Islet precursor cell (in vitro differentiated cells): ENCODE measurements at places on chromosomes 5 and 9.
A peak's percentile ranks its signal among the peaks of the same experiment; 100 is the strongest.

- DNase-seq: no peak
Measured at GRCh38 chr5:43514471-43514815, 505 bp downstream of the C5orf34 start.

- DNase-seq: peak; percentile 60
Measured at GRCh38 chr5:176446884-176447590, 1.1 kb upstream of the FAF2 start.

DNA sequence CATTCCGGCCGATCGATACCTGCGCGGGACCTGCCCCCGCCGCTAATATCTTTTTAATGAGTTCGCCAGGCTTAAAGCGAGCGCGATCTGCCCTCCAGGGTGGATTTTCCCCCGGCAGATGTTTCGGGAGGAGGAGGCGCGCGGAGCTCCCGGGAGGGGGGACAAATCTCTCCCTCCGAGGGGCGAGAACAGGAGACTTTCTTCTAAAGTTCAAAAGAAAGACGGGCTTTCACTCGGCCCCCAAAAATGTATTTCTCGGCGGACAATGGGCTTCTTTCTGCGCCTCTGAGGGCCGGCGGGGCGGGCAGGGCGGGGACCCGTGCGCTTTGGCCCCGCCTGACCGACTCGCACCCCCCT, 4.1 kb upstream of the PRDM12 start:
- DNase-seq: no peak

- no peak for DNase-seq
Measured at GRCh38 chr5:175813943-175814630, 57.3 kb upstream of the CPLX2 start.

- no peak for DNase-seq
Measured at GRCh38 chr9:137373611-137373980, 49.4 kb downstream of the EXD3 start.

DNA sequence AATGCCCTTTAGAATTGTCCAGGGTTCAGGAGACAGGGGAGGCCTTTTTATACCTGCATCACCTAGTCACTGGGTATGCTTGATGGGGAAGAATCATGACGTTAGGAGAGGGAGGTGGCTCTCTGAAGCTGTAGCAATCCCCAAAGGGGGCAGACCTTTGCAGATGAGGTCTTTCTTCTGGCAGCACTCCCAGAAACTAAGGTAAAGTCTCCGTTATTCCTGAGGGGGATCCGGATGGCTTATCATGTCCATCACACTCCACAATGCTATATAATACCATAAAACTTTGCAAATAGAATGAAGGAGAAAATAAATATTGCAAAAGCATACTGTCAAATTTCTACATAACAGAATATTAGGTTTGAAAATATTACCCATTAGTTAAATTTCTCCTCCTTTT, 21.5 kb upstream of the CAST start:
- DNase-seq: no peak

DNA sequence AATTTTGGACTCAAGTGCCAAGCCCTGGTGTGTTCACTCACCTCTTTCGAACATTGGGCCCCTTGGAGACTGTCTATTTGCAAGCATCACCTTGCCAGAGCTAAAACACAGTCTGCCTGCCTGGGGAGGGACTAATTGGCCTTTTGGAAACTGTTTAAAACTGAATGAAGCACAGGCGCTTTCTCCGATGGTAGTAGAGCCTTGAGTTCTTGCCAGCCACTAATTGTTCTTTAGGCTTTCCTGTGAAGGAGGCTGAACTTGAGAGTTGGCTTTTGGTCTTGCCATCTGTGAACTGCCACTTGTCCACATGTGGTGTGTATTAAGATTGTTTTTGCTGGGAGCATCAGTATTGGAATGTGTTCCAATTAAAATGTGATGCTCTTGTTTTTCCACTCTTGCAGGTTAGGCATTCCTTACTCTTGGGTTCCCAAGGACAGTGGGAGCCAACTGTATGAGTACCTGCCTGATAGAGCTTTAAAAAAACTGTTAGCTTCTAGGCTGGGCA, 26.0 kb downstream of the GARNL3 start:
- no peak for DNase-seq

GRCh38 chr5:32223972-32224609, 50.0 kb upstream of the GOLPH3 start:
- peak; percentile 96 for DNase-seq

DNA sequence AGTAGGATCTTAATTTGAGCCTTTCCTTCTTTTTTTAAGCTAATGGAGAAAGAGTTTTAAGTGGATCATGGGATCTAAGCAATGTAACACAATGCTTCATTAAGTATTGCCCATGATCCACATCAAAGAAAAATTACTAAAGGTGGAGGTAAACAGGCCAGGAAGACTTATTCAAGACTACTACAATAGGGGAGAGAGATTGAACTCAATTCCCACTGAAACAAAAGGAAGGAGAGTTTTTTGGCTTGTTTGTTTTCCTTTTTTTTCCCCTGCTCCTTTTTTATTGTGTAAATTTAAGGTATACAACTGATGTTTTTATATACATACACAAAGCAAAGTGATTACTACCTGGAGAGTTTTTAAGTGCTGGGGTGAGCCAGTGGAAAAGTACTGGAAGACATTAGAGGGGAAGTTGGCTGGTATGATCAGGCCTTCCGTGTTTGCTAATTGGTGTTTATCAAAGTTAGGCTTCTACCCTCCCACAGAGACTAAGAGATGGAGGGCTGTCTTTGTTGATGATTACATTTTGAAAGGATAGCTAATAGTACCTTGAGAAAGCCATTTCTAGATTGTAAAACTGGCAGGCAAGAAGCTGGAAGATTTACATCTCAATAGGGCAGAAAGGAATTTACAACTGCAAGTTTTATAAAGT, 262.7 kb downstream of the CHSY3 start:
- DNase-seq: no peak

DNA sequence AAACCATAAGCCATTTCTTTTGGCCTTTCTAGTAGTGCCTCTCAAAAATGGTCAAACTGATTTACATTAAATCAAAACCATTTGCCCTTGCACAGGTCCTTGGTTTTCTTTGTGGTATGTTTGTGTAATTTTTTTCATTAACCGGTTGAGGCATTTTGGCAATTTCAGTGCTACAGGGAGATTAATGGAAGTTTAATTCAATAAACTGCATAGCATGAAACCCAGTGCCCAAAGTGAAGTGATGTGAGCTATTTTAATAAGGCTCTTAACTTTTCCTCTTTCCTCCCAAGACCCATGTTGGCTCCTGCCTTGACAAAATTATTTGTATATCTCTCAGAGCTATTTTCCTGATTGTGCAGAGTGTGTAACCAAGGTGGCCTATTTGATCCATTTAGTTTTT, 326.2 kb upstream of the SEMA6A start:
- DNase-seq: no peak

- DNase-seq: no peak
Measured at GRCh38 chr9:107928701-107929371, 439.3 kb upstream of the KLF4 start.

- no peak for DNase-seq
Measured at GRCh38 chr5:109876941-109877669, 187.4 kb downstream of the MAN2A1 start.

- DNase-seq: no peak
Measured at GRCh38 chr9:113274474-113275156, 757 bp downstream of the CDC26 start.

- DNase-seq: no peak
Measured at GRCh38 chr5:136781464-136781863, 416.1 kb upstream of the TRPC7 start.

DNA sequence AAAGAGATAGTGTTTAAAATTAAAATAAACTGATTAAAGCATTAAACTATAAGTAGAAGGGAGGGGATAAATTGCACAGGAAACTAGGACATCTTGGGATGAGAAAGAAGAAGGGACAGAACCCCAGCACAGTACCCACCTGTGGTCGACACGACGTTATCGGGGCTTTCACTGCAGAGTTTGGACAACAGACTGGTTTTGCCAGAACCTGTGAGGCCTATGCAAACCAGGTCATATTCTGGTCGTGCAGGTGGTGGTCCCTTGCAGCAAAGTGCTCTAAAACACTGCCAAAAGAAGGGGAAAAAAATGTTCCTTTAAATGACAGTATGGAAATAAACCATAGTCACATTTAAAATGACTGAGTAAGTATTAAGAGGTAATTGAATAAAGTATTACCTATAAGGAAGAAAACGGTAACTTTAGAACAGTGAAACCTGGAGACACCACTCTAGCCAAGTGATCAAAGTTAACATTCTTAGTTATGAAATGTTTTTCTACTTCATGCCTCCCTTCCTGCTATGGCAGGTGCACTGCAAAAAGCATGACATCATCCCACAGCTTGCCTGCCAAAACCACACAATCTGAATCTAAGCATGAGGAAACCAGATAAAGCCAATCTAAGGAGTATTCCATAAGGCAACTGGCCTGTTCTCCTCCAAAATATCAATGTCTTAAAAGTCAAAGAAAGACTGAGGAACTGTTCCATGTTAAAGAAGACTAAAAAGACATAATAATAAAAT, 138.6 kb downstream of the ARL15 start:
- DNase-seq: no peak

DNA sequence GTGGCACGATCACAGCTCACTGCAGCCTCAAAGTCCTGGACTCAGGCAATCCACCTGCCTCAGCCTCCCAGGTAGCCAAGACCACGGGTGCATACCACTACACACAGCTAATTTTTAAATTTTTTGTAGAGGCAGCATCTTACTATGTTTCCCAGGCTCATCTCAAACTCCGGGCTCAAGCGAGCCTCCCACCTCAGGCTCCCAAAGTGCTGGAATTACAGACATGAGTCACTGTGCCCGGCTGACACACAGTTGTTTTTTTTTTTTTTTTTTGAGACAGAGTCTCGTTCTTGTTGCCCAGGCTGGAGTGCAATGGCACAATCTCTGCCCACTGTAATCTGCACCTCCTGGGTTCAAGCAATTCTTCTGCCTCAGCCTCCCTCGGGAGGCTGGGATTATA, 70.1 kb upstream of the CNOT6 start:
- DNase-seq: peak; percentile 69
